ENCODE measurements at places on chromosomes 7 and 10. TPM values are rescaled to one million over a fixed set of nuclear protein-coding genes. Genes with fewer than 3 reads are reported as not detected.

Gene RPEL1
- total RNA-seq = not detected

Gene DDIT4
- total RNA-seq = 293 TPM

Gene UFSP1
- 2.7 TPM for total RNA-seq

Gene METTL27
- 0.55 TPM for total RNA-seq

Gene CNPY1
- total RNA-seq = not detected

Gene EGR2
- 21.6 TPM for total RNA-seq

Gene ABCC2
- 0.85 TPM for total RNA-seq

Gene EFCAB10
- total RNA-seq = not detected

Gene CTTNBP2
- not detected for total RNA-seq

Gene FKBP14
- 5.2 TPM for total RNA-seq

Gene TMEM178B
- total RNA-seq = 0.18 TPM

Gene TMEM273
- total RNA-seq = 44.9 TPM

Gene SGCE
- total RNA-seq = 2.4 TPM
